ENCODE measurements at places on chromosomes 2 and 18. TPM values are rescaled to one million over a fixed set of nuclear protein-coding genes. Genes with fewer than 3 reads are reported as not detected.

The ACTR1B gene
- 44.9 TPM for total RNA-seq

The PLEKHH2 gene
- total RNA-seq = 18.8 TPM

- no peaks in the 10 kb centered on the region for H3K4me1 ChIP-seq
- peaks cover 98% of the 10 kb centered on the region for H3K36me3 ChIP-seq
- no peaks in the 10 kb centered on the region for H3K27me3 ChIP-seq
- H3K27ac ChIP-seq = no peak overlapping the region
Measured at GRCh38 chr2:54652540-54652939, 70.9 kb upstream of the EML6 start.

GRCh38 chr2:181789827-181790448 lies 101.6 kb upstream of the ITPRID2 start:
- peaks cover 45% of the 10 kb centered on the region for H3K4me1 ChIP-seq
- peak overlapping the region; percentile 81 for H3K27ac ChIP-seq
- no peak for DNase-seq
- H3K36me3 ChIP-seq = no peaks in the 10 kb centered on the region
- no peaks in the 10 kb centered on the region for H3K27me3 ChIP-seq

GRCh38 chr2:208269091-208269490 lies 3.0 kb downstream of the PIKFYVE start:
- H3K4me1 ChIP-seq = peaks cover 24% of the 10 kb centered on the region
- H3K4me3 ChIP-seq = no peak overlapping the region
- H3K27me3 ChIP-seq = no peaks in the 10 kb centered on the region
- H3K36me3 ChIP-seq = peaks cover 16% of the 10 kb centered on the region

DNA sequence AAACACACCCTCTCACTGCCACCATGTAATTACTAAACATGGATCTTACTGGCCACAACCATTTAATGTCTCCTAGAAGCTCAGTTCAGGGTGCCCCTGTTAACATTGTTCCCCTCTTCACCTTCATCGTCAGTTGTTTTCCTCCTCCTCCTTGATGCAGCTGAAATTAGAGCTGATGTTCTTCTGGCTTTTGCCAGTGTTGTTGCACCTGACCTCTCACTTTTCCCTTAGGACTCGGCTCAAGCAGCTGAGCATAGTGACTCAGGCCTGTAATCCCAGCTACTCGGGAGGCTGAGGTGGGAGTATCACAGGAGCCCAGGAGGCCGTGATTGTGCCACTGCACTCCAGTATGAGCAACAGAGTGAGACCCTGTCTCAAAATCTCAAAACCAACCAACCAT lies 70.8 kb downstream of the ACSL3 start:
- peaks cover 37% of the 10 kb centered on the region for H3K36me3 ChIP-seq
- H3K27me3 ChIP-seq = no peaks in the 10 kb centered on the region
- peak; percentile 3 for DNase-seq
- H3K27ac ChIP-seq = no peak overlapping the region
- no peaks in the 10 kb centered on the region for H3K4me1 ChIP-seq

GRCh38 chr2:222309766-222310165 lies 11.0 kb upstream of the PAX3 start:
- no peak overlapping the region for H3K27ac ChIP-seq
- no peaks in the 10 kb centered on the region for H3K4me1 ChIP-seq
- H3K36me3 ChIP-seq = no peaks in the 10 kb centered on the region
- DNase-seq = no peak
- H3K27me3 ChIP-seq = peaks cover 95% of the 10 kb centered on the region

All from osteoblast (primary cell).